ENCODE measurements at places on chromosomes 6 and 20.
A peak's percentile ranks its signal among the peaks of the same experiment; 100 is the strongest.

- no peak for DNase-seq
Measured at GRCh38 chr20:40738976-40739375, 49.9 kb upstream of the MAFB start.

DNA sequence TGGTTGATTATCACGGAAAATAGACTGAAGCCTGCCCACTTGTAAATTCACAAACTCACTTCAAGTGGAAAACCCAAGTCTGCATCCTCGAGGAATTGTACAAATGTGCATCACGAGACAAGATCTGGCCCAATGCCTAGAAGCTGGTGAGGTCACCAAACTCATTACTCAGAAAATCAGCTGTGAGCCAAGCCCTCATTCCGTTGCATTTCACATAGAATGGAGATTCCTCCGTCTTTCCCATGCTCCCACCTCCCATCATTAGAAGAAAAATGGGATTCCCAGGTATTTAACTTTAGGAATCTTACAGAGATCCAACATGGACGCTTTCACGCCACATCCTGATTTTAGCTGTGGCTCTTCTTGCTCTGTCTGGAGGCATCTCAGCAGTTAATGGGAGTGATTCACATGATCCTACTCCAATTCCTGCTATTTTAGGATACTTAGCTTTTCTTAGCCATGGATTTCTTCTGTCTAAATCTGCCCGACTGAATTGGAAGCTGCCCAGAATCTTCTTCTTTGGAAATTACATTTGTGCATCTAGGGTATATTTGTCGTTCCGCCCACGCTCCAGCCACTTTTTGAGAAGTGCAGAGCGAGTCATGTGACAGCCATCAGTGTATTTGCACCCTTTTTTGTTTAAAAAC is 68.7 kb upstream of the STMND1 start:
- peak; percentile 91 for DNase-seq

GRCh38 chr20:42941629-42942028 is 248.1 kb downstream of the PTPRT start:
- DNase-seq: no peak

DNA sequence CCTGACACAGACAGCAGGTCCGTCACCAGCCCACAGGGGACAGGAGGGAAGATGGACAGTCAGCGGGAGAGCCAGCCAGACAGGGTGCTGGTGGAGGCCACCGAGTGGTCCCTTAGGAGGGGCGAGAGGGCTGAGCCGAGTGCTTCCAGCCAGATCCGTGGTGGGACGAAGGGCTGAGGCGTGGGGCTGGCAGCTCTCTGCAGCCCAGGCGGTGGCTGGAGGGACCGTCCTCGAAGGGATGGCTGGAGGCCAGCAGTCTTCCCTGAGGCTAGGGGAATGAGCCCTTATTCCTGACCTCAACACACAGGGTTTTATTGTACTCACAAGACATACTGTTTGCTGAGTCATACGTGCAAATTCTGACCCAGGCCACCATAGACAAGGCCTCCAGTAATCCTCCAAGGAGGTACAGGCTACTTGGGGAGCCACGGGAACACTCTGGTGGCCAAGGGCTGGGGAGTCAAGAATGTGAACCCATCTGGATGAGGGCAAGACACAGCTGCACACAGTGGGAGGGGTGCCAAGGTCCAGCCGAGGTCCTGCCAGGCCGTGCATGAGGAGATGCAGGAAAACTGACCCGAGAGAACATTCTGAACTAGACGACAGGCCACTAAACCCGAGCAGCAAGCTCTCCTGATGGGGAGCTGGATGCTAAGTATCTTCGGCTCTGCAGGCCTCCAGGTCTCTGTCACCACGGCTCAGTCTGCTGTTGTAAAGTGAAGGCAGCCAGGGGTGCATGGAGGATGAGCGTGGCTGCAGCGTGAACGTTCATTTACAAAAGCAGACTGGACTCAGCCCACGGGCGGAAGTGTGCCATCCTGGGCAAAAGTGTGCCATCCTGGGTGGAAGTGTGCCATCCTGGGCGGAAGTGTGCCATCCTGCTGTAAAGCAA is 242.5 kb downstream of the TTLL2 start:
- no peak for DNase-seq

DNA sequence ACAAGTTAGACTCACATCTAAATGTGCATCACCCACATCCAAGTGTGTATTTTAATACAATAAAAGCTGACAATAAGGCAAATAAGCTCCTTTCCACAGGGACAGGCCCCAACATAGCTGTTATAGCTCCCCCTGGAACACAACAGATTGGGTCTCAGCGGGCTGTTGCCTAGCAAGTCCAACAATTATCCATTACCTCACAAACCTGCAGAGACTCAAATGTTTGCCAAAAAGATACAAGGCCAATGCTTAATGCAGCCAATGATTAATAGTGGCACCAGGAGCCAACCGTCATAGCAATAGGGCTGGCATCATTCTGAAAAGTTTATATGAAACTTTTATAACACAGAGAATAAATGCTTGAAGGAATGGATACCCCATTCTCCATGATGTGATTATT is 35.7 kb downstream of the EPB41L2 start:
- DNase-seq: no peak

GRCh38 chr20:9036593-9036992 is 32.3 kb upstream of the PLCB4 start:
- DNase-seq: no peak

DNA sequence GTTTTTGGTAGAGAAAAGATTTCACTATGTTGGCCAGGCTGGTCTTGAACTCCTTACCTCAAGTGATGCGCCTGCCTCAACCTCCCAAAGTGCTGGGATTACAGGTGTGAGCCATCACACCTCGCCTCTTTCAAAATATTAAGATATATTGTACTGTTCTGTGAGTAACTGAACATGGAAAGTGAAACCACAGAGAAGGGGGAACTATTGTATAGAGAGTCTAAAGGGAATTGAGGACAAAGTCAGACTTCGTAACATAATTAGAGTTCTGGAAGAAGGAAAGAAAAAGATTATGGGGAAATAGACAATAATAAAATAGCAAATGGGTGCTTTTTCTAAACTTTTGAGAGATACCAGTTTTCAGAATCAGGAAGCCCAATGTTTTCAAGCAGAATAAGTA is 17.4 kb upstream of the AKAP7 start:
- no peak for DNase-seq

GRCh38 chr6:44685213-44685612 is 297.7 kb downstream of the CDC5L start:
- no peak for DNase-seq
